Kidney capillary endothelial cell (primary cell): ENCODE measurements at places on chromosomes 5 and 9.
A peak's percentile ranks its signal among the peaks of the same experiment; 100 is the strongest.

GRCh38 chr9:104386425-104387069 lies 117.5 kb upstream of the OR13F1 start:
- DNase-seq, result peak; percentile 52

DNA sequence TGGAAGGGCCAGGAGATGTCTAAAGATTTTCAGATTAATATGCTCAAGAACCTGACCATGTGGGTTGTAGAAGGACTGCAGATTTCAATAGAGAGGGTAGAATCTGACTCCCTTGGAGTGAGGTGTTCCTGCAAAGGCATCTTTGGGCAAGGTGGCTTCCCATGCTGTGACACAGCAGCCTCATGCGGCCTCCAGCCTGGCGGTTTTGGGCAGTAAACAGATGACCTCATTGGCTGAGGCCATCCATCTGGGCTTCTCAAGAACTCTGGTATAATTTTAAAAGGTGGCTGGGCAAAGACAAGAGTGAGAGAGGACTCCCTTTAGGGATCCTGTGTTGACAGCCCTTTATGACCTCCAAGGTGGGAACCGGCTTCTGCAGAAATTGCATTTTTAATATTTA lies 90.3 kb upstream of the ERCC6L2 start:
- DNase-seq, result no peak

GRCh38 chr9:82934949-82935348 lies 128.0 kb downstream of the RASEF start:
- DNase-seq, result peak; percentile 89

DNA sequence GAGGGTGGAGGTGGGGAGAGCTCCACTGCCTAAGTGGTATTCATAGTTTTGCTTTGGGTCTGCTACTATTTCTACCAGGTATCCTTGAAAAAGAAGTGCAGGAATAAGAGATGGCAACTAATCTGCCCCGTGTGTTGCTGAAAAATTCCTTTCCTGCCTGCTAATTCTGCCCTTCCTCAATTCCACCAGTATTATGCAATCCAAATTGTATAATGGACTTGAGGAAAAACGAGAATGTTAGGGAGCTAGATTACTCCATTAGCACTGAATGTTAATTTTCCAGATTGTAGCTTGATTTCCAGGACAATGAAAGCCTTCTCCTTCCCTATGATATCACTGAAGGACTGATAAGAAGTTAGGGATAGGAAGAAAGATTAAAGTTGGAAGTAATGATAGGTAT lies 16.9 kb downstream of the ADAM19 start:
- DNase-seq, result no peak

DNA sequence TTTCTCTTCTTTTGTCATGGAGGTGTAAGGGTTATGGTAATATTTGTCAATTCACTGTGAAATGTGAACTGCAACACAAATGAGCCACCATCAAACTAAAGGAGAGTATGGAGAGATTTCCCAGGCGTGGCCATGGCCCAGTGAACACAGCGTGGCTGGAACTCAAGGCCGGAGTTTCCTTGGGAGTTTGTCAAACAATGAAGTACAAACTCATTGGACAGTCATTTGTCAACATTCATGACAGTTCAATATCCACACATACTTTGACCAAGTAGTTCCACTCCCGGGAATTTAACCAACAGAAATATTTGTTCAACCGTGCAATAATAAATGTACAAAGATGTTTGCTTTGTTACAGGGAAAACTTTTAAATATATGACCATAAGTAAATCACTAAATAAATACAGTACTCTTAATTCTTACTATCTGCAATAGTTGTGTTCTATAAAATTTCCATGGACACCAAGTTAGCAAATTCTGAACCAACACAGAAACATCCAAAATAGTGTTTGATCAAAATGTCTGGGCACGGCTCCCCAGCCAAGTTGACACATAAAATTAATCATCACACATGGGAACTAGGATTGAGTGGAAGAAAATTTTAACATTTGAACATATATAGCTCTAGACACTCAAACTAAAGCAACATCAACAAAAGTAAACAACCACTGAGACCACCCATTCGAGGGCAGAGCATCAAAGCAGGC lies 87.1 kb downstream of the DIRAS2 start:
- DNase-seq, result no peak

GRCh38 chr5:2023196-2023595 lies 140.5 kb upstream of the IRX4 start:
- no peak for DNase-seq

DNA sequence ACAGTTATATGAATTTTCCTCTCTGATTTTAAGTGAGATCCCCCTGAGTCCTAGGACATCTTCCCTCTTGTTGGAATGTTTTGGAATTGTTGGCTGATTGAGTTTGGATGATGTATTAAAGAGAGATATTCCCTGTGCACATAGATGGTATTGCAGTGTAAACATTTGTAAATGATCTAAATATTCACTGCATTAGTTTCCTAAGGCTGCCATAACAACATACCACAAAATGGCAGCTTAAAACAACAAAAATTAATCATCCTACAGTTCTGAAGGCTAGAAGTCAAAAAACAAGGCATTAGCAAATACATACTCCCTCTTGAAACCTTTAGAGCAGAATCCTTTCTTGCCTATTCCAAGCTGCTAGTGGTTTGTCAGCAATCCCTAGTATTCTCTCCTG lies 38.0 kb upstream of the MROH2B start:
- no peak for DNase-seq

GRCh38 chr9:131098391-131099101 lies 2.2 kb downstream of the AIF1L start:
- DNase-seq, result no peak

DNA sequence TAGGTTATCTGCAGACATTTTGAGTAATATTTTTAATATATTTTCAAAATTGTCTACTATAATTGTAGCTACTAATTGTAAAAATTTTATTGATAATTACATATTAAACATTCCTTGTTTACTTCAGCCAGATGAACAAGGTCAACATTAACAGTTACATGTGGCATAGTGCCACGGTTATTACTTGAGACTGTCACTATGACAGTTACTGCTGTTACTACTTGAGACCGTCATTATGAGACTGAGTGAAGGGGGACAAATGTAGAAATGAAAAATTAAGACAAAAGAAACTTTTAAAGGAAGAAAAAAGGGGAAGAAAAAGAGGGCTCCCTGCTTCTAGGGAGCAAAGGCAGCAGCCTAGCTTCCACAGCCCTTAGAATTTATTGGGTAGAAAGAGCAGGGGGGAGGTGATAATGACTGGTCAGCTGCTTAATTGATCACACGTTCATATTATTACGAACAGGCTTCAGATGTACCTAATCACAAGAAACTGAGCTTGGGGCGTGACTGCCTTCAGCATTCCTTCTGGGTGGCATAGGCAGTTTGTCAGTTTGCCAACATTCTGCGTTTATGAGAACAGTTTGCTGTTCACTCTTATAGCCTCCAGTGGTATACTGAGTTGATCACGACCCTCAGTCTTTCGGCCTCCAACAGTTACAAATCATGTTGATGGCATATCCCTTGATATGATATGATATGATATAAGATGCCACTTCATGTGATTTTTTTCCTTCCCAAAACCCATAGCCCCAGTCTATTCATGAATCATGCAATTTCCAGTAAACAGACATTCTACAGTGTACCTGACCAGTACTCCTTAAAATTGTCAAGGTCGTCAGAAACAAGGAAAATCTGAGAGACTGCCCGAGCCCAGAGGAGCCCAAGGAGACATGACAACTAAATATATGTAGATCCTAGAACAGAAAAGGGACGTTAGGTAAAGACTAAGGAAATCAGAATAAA lies 13.1 kb downstream of the MARCHF6 start:
- DNase-seq, result no peak

GRCh38 chr5:157679801-157680200 lies 8.5 kb downstream of the C5orf52 start:
- no peak for DNase-seq

- peak; percentile 43 for DNase-seq
Observed at GRCh38 chr5:113378959-113379541, 55.7 kb downstream of the TSSK1B start.

DNA sequence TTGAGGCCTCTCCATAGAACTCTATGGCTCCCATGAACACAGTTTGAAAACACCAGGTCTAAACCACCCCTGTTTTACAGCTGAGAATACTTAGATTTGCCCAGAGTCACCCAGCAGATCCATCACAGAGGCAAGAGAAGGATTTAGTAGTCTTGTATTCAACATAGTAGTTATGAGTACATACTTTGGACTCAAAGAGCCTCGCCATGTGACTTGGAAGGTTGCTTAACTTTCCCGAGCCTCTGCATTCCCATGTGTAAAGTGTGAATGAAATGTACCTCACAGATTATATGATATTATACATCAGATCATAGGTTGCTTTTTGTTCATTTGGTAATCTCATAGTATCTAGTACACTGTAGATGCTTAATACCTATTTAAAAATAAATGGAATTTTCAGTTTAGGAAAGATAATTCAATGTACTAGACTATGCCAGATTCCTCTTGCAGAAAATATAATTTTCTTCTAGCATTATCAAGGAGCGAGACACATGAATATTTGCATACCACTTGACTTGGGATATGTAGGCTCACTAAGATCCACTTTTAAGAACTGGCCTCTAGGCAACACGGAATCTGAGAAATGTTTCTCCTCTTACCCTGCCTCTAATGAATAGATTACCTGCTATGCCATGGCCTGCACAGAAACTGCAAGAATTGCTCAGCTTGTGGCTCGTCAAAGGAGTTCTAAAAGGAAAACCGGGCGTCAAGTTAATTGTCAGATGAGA lies 18.6 kb downstream of the TDRD7 start:
- no peak for DNase-seq

GRCh38 chr5:151890299-151890698 lies 34.4 kb downstream of the GLRA1 start:
- no peak for DNase-seq

DNA sequence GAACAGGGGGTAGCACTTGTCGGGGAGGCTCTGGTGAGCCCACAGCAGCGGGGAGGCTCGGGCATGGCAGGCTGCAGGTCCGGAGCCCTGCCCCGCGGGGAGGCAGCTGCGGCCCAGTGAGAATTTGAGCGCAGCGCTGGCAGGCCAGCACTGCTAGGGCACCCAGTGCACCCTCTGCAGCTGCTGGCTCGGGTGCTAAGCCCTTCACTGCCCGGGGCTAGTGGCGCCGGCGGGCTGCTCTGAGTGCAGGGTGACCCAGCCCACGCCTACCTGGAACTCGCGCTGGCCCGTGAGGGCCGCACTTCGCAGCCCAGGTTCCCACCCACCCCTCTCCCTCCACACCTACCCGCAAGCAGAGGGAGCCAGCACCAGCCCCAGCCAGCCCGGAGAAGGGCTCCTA lies 151.0 kb downstream of the NXNL2 start:
- no peak for DNase-seq

DNA sequence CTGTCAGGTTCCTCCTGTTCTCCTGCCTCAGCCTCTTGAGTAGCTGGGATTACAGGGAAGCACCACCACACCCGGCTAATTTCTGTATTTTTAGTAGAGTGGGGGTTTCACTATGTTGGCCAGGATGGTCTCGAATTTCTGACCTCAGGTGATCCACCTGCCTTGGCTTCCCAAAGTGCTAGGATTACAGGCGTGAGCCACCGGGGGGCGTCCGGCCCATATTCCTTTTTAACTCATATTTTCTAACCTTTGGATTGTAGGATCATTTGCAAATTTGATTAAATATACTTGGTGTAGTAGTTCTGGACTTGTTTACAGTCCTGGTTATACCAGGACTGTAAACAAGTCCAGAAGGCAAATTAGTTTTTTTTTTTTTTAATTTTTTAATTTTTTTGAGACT lies 4.3 kb downstream of the TCERG1 start:
- DNase-seq, result no peak

DNA sequence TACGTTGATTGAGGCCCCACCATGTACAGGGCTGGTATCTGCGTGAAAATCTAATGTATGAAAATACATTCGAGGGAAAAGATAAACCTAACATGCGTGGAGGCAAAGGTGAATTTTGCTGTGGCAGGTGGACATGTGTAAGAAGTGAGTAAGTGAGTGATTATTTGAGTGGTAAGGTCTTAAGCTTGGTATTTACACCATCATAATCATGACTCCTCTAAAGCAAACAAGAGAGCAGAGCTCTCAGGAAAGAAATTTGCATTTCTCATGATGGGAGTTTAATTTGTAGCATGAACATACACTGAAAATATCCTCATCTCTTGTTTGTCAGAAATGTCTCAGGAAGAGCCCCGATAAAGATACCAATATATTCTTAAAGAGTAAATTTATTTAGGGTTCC lies 260.6 kb downstream of the PSAT1 start:
- no peak for DNase-seq

- no peak for DNase-seq
Observed at GRCh38 chr5:146009020-146009419, 72.6 kb downstream of the SH3RF2 start.
